ENCODE measurements at places on chromosomes 1 and 21. TPM values are rescaled to one million over a fixed set of nuclear protein-coding genes. Genes with fewer than 3 reads are reported as not detected.

Gene AVPR1B
- 0.09 TPM for total RNA-seq

Gene MCOLN2
- 8.0 TPM for total RNA-seq

Gene TLCD4
- 1.5 TPM for total RNA-seq

Gene SELL
- 136 TPM for total RNA-seq

Gene LCK
- total RNA-seq, result 467 TPM

Gene AMPD1
- total RNA-seq, result 0.05 TPM

Gene EVA1C
- 5.0 TPM for total RNA-seq

Gene TLR5
- total RNA-seq, result 3.5 TPM

Gene ADAMTSL4
- total RNA-seq, result 0.80 TPM

Gene FAM43B
- 0.09 TPM for total RNA-seq

Gene IL22RA1
- total RNA-seq, result not detected

DNA sequence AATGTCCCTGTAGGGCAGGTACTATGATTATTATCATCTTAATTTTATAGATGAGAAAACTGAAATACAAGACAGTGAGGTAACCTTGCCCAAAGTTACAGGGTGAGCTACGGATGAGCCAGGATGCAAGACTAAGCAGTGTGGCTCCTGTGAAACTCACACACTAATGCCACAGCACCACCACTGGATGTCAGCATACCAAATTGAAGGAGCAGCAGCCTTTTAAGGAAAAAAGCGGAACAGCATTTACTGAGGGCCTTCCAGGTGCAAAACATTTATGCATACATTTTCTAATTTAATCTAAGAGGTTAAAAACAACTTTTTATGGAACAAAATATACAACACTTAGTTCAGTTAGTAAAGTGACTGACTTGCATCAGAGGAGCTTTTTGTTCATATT is 41.7 kb downstream of the SEC16B start:
- H3K4me3 ChIP-seq, result no peak overlapping the region
- H3K4me1 ChIP-seq, result no peaks in the 10 kb centered on the region
- H3K27ac ChIP-seq, result no peak overlapping the region
- DNase-seq, result no peak
- H3K36me3 ChIP-seq, result no peaks in the 10 kb centered on the region

- H3K4me3 ChIP-seq, result no peak overlapping the region
- no peaks in the 10 kb centered on the region for H3K27me3 ChIP-seq
- no peak for DNase-seq
- no peaks in the 10 kb centered on the region for H3K4me1 ChIP-seq
- H3K36me3 ChIP-seq, result no peaks in the 10 kb centered on the region
These were observed 125.2 kb downstream of the MAGI3 start for GRCh38 chr1:113515498-113515897.

DNA sequence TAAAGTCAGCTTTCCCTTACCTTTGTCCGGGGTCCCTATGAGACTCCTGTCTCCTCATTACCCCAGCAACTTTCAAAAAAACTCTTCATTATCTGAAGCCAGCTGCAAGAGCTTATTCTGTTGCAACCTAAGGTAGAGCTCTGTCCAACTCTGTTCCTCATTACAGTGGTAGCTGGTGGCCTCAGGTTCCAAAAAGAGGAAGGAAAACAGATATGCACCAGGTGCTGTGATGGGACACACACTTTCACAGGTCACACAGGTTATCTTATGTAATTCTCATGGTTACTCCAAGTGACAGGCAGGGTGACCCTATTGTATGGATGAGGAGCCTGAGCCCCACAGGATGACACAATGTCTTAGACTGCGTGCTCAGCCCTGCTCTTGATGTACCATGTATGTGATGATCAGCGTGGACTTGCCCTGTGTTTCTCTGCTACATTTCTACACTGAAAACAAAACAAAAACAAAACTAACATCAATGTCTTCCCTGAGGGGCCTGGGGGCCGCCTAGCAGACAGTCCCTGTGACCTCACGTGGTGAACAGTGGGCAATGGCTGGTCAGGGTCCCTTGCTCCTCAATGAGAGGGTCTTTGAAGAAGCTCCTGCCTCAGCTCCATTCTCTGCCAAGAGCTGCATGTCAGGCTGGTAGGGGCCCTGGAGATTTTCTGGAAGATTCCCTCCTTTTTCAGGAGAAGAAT is 9.7 kb upstream of the TENT5C start:
- DNase-seq, result no peak
- H3K27ac ChIP-seq, result no peak overlapping the region
- H3K36me3 ChIP-seq, result no peaks in the 10 kb centered on the region
- no peak overlapping the region for H3K4me3 ChIP-seq
- H3K27me3 ChIP-seq, result peaks cover 2% of the 10 kb centered on the region

DNA sequence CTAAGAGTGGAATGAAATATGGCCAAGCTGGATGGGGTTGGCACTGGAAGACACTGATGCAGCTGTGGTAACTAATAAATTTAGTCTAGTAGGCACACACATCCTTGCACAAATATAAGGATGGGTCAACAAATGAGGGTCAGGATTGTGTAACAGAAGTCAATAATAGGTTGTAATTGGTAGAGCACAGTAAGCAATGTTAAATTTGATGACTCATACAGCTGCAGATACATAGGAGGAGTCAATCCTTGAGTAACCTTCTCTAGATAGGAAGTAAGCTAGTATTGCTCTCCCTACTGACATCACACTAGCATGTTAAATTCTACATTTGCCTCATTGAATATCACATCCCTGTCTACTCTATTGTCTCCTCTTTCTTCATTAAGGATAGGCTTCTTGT is 332.1 kb downstream of the PTPRC start:
- H3K27me3 ChIP-seq, result no peaks in the 10 kb centered on the region
- peaks cover 12% of the 10 kb centered on the region for H3K36me3 ChIP-seq
- H3K4me3 ChIP-seq, result no peak overlapping the region
- H3K4me1 ChIP-seq, result no peaks in the 10 kb centered on the region
- DNase-seq, result no peak

DNA sequence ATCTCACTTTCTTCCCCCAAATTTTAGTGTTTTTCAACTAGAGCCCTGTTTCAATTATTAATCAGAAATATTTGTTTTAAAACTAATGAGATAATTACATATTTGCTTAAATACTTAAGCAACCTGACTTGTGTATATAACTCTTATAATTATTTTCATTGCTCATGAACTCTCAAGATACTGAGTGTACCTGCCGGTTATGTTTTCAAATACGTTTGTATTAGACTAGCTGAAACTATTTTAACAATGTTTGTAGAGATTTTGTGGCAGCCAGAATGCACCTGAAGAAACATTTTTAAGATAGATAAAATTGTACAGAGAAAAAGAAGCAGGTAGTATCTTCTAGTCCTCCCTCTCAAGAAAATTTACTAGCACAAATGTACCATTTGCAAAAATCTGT is 140.6 kb upstream of the CXADR start:
- no peak for DNase-seq
- no peak overlapping the region for H3K27ac ChIP-seq
- H3K36me3 ChIP-seq, result no peaks in the 10 kb centered on the region
- no peaks in the 10 kb centered on the region for H3K4me1 ChIP-seq
- no peak overlapping the region for H3K4me3 ChIP-seq

DNA sequence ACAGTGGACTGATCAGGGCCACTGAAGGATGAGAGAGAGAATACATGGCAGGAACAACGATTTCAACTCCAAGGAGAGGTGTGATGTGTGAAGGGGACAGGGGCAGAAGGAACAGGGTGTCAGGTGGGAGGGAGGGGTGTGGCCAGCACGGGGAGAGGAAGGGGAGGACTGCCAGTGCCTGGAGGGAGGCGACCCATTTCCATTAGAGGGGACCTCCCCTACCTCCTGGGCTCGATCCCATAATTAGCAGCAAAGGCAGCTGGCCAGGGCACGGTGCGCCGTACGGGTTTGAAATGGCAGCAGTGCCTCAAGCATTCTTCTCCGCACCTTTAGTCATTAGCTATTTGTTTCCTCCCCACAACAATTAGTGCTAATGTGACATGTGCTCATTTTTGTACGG is 22.7 kb downstream of the CRYAA start:
- no peaks in the 10 kb centered on the region for H3K4me1 ChIP-seq
- H3K27me3 ChIP-seq, result peaks cover 2% of the 10 kb centered on the region
- DNase-seq, result no peak
- no peak overlapping the region for H3K27ac ChIP-seq
- no peak overlapping the region for H3K4me3 ChIP-seq

DNA sequence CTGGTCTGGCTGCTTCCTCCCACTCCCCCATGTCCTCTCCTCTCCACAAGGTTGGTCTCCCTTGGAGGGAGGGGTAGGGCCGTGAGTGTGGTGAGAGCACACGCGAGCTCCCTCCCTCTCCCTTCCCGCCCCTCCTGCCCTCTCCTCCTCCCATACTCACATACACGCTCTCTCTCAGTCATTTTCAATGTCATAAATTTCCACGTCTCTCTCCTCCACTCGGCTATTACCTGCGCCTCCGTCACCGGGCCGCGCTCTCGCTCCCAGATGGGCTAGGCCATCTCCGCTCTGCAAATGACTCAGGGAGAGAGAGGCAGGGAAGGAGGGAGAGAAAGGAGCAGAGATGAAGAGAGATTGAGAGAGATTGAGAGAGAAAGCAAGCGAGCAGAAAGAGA is 36.7 kb upstream of the DMBX1 start:
- H3K4me3 ChIP-seq, result no peak overlapping the region
- no peaks in the 10 kb centered on the region for H3K36me3 ChIP-seq
- H3K27ac ChIP-seq, result no peak overlapping the region
- H3K27me3 ChIP-seq, result peaks cover 30% of the 10 kb centered on the region
- no peak for DNase-seq

- H3K4me1 ChIP-seq, result no peaks in the 10 kb centered on the region
- no peaks in the 10 kb centered on the region for H3K27me3 ChIP-seq
- H3K36me3 ChIP-seq, result no peaks in the 10 kb centered on the region
- H3K4me3 ChIP-seq, result no peak overlapping the region
- no peak overlapping the region for H3K27ac ChIP-seq
- DNase-seq, result no peak
These were observed 13.5 kb downstream of the ZYG11A start for GRCh38 chr1:52856026-52856425.

GRCh38 chr1:111576547-111576946 is 43.0 kb upstream of the RAP1A start:
- no peak for DNase-seq
- H3K27me3 ChIP-seq, result no peaks in the 10 kb centered on the region
- no peak overlapping the region for H3K4me3 ChIP-seq
- no peaks in the 10 kb centered on the region for H3K36me3 ChIP-seq

- H3K36me3 ChIP-seq, result peaks cover 34% of the 10 kb centered on the region
- H3K4me3 ChIP-seq, result peak overlapping the region; percentile 63
- H3K27ac ChIP-seq, result no peak overlapping the region
- H3K27me3 ChIP-seq, result no peaks in the 10 kb centered on the region
- H3K4me1 ChIP-seq, result peaks cover 14% of the 10 kb centered on the region
These were observed 1.3 kb downstream of the SMG5 start for GRCh38 chr1:156281281-156281680.

GRCh38 chr1:113118266-113118665 is 45.3 kb downstream of the LRIG2 start:
- no peak overlapping the region for H3K27ac ChIP-seq
- peaks cover 76% of the 10 kb centered on the region for H3K36me3 ChIP-seq

- H3K4me3 ChIP-seq, result no peak overlapping the region
- no peaks in the 10 kb centered on the region for H3K4me1 ChIP-seq
- no peak for DNase-seq
- no peaks in the 10 kb centered on the region for H3K27me3 ChIP-seq
- H3K27ac ChIP-seq, result no peak overlapping the region
These were observed 675 bp downstream of the TMCO2 start for GRCh38 chr1:40248412-40248811.

- H3K27ac ChIP-seq, result no peak overlapping the region
- H3K36me3 ChIP-seq, result peaks cover 50% of the 10 kb centered on the region
- H3K27me3 ChIP-seq, result no peaks in the 10 kb centered on the region
These were observed 7.3 kb downstream of the KIAA2013 start for GRCh38 chr1:11918799-11919519.

DNA sequence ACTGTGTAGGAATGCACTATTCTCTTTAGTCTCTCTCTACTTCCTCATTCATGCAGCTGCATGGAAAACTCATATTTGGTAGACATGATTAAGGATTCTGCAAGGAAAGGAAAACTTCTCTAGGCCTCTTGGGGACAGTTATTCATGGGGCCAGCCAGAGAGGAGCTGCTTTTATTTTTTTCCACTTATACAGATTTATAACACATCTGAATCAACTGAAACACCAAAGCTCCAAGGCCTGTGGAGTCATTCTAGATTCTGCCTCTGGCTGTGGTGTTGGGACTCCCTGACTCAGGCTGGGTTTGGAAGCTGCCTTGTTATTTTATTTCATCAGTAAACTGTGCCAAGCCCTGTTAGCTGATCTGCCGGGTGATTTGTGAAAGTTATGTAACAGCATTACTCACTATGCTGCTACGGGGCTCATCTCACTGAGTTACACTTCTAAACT is 83.9 kb upstream of the EDEM3 start:
- H3K4me1 ChIP-seq, result no peaks in the 10 kb centered on the region
- no peaks in the 10 kb centered on the region for H3K27me3 ChIP-seq
- H3K27ac ChIP-seq, result no peak overlapping the region
- H3K36me3 ChIP-seq, result no peaks in the 10 kb centered on the region
- DNase-seq, result no peak
- no peak overlapping the region for H3K4me3 ChIP-seq

- no peaks in the 10 kb centered on the region for H3K27me3 ChIP-seq
- H3K27ac ChIP-seq, result no peak overlapping the region
- no peaks in the 10 kb centered on the region for H3K4me1 ChIP-seq
- H3K36me3 ChIP-seq, result no peaks in the 10 kb centered on the region
- no peak for DNase-seq
These were observed 27.8 kb downstream of the RAB3B start for GRCh38 chr1:51962486-51963356.

- no peak overlapping the region for H3K4me3 ChIP-seq
- DNase-seq, result no peak
- H3K27me3 ChIP-seq, result no peaks in the 10 kb centered on the region
- no peaks in the 10 kb centered on the region for H3K36me3 ChIP-seq
- no peaks in the 10 kb centered on the region for H3K4me1 ChIP-seq
These were observed 9.2 kb downstream of the RAB29 start for GRCh38 chr1:205766038-205766437.

GRCh38 chr21:29238053-29238966 is 60.4 kb upstream of the BACH1 start:
- DNase-seq, result no peak
- H3K4me1 ChIP-seq, result peaks cover 16% of the 10 kb centered on the region
- no peaks in the 10 kb centered on the region for H3K36me3 ChIP-seq
- no peak overlapping the region for H3K4me3 ChIP-seq
- H3K27me3 ChIP-seq, result no peaks in the 10 kb centered on the region

DNA sequence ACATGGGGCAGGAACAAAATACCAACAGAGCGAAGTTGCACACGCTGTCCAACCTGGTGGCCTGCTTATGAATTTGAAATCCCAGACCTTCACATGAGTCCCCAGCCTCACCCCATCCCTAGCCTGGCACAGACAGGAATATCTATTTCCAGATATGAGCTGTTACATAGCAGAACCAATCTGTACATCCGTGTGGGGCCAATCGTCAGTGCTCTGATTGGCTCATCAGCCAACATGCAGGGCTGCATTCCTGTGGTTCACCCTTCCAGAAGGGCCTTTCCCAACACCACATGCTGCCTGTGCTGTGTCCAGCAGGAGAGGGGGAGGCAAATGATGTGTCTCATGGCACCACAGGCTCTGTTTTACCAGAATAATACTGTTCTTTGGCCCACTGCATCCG is 31.3 kb downstream of the CCN1 start:
- H3K4me1 ChIP-seq, result no peaks in the 10 kb centered on the region
- no peak overlapping the region for H3K27ac ChIP-seq
- H3K27me3 ChIP-seq, result peaks cover 8% of the 10 kb centered on the region
- no peaks in the 10 kb centered on the region for H3K36me3 ChIP-seq

Data from thymus (tissue), 14 donors.